Head of caudate nucleus (tissue), 42 donors: ENCODE measurements at places on chromosomes 1 and 21.

- no peak for DNase-seq
Measured at GRCh38 chr1:25525361-25525688, 18.1 kb upstream of the LDLRAP1 start.

GRCh38 chr1:244370060-244370637, 81.6 kb downstream of the ADSS2 start:
- DNase-seq = no peak

DNA sequence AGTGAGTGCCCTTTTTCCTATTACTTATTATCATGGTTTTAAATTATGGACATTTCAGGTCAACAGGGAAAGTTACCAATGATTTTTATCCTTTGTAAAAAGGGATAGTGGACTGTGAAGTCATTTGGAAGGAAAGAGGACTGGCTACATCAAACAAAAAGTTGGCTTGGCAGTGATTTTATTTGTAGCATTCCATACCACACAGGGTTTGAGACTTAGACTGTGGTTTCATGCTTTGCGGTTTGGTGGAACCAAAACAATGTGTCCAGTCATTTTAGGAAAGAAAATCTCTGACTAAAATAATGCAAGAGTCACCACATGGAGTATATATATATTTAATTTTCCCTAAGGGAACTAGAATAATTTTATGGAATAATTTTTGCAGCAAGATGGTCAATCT, 239.5 kb downstream of the HMCN1 start:
- DNase-seq = no peak

- no peak for DNase-seq
Measured at GRCh38 chr1:31549809-31550620, 26.3 kb upstream of the TINAGL1 start.

GRCh38 chr1:155226188-155226909, 17.9 kb downstream of the MTX1 start:
- peak; percentile 73 for DNase-seq
